Cortex of kidney (tissue), 1 donor: ENCODE measurements at places on chromosomes 7 and 10.

DNA sequence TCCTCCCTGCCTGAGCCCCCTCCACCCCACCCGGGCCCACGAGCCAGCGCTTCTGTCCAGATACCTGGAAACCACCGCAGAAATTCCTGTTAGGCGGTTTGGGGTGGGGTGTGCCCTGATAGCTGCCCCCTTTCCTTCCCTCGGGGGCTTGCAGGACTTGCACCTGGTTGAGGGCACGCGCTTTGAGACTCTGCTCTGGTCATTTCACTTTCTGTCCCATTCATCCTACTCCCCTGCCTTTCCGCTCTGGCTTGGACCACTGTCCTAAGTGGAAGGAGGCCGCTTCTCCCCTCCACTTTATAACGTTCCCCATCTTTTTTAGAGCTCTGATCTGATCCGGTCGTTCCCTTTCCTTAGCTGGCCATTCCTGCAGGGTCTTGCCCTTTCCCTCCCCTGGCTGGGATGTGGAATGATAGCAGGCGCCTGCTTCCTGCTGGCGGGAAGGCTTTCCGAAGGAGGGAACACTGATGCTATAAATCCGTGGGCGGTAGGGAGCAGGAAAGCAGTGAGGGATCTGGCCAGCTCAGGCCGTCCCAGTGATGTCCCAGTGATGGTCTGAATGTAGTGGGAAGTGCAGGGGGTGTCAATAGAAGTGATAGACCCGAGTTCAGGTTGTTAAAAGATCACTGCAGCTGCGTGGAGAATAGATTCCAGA is 852 bp upstream of the PRKAR1B start:
- DNase-seq = no peak

GRCh38 chr10:10056961-10057360 is 960.7 kb upstream of the CELF2 start:
- no peak for DNase-seq

DNA sequence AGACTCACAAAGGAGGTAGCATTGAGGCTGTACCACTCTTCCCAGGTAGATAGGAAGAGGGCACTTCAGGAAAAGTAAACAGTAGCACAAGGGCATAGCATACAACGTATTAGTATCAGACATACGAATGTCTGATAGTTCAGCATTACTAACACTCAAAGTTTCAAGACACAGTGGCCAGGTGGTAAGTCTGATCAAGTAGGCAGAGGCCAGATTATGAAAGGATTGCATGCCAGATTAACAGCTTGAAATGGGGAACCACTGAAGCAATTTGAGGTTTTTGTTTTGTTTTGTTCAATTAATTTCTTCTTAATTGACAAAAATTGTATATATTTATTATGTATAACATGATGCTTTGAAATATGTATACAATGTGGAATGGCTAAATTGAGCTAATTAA is 45.7 kb upstream of the IL6 start:
- no peak for DNase-seq

DNA sequence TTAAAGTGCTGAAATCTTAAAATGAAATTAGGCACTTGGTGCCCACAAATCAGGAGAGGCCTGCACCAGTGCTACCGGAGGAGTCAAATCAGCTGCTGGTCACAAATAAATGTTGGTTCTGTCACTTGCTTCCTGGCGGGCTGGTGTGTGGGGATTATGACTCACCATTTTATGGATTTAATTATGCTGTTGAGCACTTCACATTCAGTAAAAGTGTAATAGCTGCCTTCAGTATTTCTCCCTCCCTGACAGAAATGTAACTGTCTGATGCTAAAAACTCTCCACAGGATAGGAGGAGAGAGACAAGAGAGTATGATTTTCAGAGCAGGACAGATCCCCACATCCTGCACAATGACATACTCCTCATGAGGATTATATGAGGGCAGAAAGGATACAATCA is 186.0 kb downstream of the JAZF1 start:
- no peak for DNase-seq

GRCh38 chr10:35691522-35692236 is 49.6 kb upstream of the FZD8 start:
- DNase-seq = no peak

DNA sequence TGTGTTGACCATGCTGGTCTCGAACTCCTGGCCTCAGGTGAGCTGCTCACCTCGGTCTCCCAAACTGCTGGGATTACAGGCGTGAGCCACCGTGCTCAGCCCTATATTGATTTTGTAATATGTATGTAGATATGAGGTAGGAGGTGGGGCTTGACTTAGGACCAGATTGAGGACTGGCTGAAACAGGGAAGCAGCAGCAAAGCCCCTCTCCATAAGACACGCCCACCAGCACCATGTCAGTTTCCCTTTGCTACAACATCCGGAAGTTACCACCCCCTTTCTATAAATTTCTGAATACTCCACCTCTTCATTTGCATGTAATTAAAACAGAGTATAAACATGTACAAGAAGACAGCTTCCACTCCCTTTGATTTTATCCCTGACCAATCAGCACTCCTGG is 47.9 kb upstream of the MYL10 start:
- no peak for DNase-seq

DNA sequence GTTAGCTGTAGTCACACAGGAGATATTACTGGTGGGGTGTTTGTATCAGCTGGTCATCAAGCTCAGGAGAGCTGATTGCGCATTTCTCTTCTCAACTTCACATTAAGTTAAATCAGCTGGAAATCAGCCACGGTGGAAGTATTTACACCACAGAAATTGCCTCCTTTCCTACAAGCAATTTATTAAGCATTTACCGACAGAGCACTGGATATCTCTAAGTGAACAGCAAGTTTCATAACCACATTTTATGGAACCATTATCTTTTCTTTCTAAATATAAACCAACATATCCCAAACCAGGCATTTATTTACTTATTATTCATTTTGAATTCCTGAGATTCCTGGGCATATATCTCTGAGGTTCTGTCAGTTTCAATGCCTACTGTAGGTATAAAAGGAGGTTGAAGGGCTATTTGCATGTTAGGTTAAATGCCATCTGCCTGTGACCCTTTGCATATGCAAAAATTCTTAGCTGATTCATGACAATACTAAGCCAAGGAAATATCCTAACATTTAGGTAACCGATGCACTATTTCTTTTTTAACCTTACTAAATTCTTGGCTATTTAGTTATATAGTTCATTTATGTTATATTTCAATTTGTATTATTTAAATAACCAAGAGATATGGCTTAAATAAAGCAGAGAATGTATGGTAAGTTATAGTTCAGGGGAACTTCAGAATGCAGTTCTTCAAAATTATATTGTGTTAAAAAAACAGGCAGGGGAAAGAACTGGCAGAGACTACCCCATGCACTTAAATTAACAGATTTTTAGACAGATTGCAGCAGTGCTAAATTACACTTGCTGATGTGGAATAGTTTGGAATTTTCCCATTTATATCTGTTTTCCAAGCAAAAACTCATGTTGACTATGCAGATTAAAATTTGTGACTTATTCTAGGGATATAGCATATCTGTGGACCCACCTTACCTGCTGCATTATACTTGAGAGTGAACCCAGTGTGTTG is 56.8 kb downstream of the DYNC1I1 start:
- DNase-seq = no peak

DNA sequence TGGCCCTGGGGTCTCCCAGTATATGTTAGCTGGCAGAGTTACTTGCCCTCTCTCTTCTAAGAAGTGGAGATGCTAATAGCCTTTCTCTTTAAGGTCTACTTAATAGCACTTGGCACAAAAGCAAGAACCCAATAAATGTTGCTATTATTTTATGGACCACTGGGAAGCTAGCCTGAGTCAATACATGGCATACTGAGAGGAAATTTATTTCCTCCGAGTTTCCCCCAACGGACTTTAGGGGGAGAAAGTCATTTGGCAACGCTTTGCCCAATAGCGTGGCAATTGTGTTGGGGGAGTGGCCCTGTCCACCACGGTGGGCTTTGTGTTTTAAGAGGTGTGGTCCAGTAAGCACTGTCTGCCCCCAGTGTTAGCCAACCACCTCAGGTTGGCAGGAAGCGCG is 87.4 kb upstream of the SMNDC1 start:
- DNase-seq = no peak
